NCI-H2029 (cell line): ENCODE measurements at places on chromosomes 4 and X.

- DNase-seq, result no peak
Measured at GRCh38 chr4:159608436-159608835, 505.6 kb downstream of the RAPGEF2 start.

DNA sequence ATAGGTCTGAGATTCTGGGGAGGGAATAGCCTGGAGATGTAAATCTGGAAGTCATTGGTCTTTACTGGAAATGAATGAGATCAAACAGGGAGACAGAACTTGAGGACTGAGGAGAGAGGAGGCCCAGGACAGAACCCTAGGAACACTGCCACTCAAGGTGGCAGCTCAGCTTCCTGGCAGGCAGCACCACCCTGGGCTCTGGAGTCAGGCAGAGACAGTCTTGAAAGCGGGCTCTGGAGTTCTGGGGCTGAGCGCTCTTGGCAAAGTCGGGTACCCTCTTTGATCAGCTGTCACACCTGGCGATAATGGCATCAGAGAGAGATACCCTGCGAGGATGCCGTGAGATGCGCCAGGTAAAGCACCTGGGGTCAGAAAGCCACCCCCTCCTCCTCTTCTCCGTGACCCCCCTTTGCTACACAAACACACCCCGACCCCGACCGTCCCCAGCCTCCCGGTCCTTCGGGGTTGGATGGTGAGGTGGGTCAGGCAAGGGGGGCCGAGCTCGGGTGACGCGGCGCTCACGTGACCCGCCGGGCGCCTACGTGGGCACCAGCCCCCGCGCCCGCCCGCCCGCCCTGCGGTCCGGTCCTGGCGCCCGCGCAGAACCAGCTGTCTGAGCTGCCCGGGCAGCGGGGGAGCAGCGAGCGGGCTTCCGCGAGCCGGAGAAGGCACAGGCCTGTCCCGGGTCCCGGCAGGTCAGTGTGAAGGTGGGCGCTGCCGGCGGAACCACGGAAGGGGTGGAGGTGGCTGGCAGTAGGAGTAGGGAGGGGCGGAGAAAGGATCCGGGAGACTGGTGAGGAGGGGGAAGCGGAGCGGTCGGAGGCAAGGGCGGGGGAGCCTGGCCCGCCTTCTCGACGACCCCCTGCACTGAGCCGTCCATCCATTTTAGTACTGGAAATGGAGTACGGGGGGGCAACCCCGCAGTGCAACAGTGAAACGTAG, at the start of gene TCEAL3:
Gene TCEAL3 (plus strand): TSS at position 600 of the 942 bp plus-strand sequence. CDS start 1,102 bp downstream, outside the sequence.
- DNase-seq, result no peak

DNA sequence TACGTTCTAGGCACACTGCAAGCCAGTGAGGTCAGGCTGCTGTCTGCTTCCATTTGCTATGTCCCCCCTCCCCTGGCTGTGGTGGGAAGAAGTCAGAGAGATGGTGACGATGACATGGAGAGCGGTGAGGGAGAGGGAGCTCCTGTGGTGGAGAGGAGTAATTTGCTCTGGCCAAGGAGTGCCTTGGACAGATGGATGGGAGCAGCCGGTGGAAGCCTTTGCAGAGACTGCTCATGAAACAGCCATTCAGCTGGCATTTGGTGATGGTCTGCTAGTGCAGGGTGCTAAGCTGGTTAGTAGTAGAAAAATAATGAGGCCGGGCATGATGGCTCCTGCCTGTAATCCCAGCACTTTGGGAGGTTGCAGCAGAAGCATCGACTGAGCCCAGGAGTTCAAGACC, 124.1 kb downstream of the FHDC1 start:
- no peak for DNase-seq

GRCh38 chrX:40625294-40625693, 2.1 kb downstream of the MPC1L start:
- no peak for DNase-seq

DNA sequence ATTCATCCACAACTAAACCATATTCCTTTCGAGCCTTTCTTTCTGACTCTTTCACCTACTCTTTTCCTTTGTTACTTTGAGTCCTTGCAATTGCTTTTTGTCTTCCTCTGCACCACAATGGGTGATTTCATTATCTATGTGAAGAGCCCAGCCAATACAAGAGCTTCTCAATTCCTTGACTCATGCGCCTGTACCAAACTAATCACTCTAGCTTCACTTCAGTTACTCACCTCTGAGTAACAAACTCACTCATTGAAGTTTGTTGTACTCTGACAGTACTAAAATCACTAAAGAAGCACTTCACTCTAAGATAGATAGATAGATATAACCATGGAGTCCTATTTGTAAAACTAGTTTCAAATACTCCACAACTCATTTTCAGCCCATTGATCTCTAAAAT, 191.7 kb upstream of the EPHA5 start:
- no peak for DNase-seq

GRCh38 chr4:14059006-14059405, 431.5 kb upstream of the BOD1L1 start:
- no peak for DNase-seq
